ENCODE measurements at places on chromosomes 1 and 21. TPM values are rescaled to one million over a fixed set of nuclear protein-coding genes. Genes with fewer than 3 reads are reported as not detected.

GRCh38 chr1:40344597-40344996, 27.5 kb upstream of the COL9A2 start:
- H3K4me3 ChIP-seq, result no peak overlapping the region
- no peak for DNase-seq
- no peaks in the 10 kb centered on the region for H3K36me3 ChIP-seq
- H3K27ac ChIP-seq, result no peak overlapping the region
- H3K4me1 ChIP-seq, result no peaks in the 10 kb centered on the region

- no peak for DNase-seq
- H3K27ac ChIP-seq, result no peak overlapping the region
- no peaks in the 10 kb centered on the region for H3K4me1 ChIP-seq
Observed at GRCh38 chr1:236810018-236810417, 14.9 kb downstream of the MTR start.

GRCh38 chr1:64790832-64791487, 46.1 kb downstream of the RAVER2 start:
- H3K27me3 ChIP-seq, result no peaks in the 10 kb centered on the region
- H3K4me3 ChIP-seq, result no peak overlapping the region
- no peak overlapping the region for H3K27ac ChIP-seq
- peaks cover 37% of the 10 kb centered on the region for H3K36me3 ChIP-seq

GRCh38 chr1:208233546-208233945, 10.6 kb downstream of the PLXNA2 start:
- no peak overlapping the region for H3K4me3 ChIP-seq
- H3K27ac ChIP-seq, result no peak overlapping the region
- no peaks in the 10 kb centered on the region for H3K36me3 ChIP-seq
- no peak for DNase-seq
- peaks cover 63% of the 10 kb centered on the region for H3K4me1 ChIP-seq

DNA sequence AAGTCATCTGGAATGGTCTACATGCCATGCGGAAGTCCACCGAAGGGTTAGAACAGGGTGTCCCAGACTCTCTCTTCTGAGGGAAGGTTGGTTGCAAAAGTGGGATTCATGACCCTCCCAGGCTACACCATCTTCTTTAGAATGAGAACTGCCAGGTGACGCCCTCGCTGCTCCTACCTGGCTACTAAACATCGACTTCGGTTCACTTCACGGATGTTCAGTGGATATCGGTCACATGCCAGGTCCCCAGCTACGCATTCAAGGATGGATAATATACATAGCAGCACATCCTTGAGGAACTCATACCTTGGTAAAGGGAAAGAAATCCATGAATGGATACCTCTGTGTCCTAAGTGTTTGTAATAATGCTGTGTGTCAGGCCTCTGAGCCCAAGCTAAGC, 3.3 kb upstream of the OPTC start:
- H3K27ac ChIP-seq, result no peak overlapping the region
- H3K36me3 ChIP-seq, result no peaks in the 10 kb centered on the region
- peaks cover 20% of the 10 kb centered on the region for H3K4me1 ChIP-seq
- no peak for DNase-seq

YARS1 gene
- total RNA-seq, result 101 TPM

- H3K27ac ChIP-seq, result no peak overlapping the region
- H3K36me3 ChIP-seq, result no peaks in the 10 kb centered on the region
- DNase-seq, result peak; percentile 49
- peaks cover 37% of the 10 kb centered on the region for H3K4me1 ChIP-seq
Observed at GRCh38 chr1:28887419-28887834, 26.9 kb upstream of the EPB41 start.

FMN2 gene
- 0.33 TPM for total RNA-seq

GRCh38 chr1:65224681-65225091, 76.7 kb downstream of the AK4 start:
- no peaks in the 10 kb centered on the region for H3K27me3 ChIP-seq
- no peak for DNase-seq
- no peak overlapping the region for H3K4me3 ChIP-seq
